CD8-positive, alpha-beta memory T cell (primary cell): ENCODE measurements at places on chromosomes 7 and 10.

- no peak for DNase-seq
These were observed 186.2 kb downstream of the REEP3 start for GRCh38 chr10:63707254-63707910.

- DNase-seq: no peak
These were observed 232.9 kb upstream of the CCDC6 start for GRCh38 chr10:60139290-60139689.

- DNase-seq: no peak
These were observed 98.8 kb downstream of the HECW1 start for GRCh38 chr7:43211286-43211685.

GRCh38 chr7:105218215-105218614 is 170.5 kb downstream of the SRPK2 start:
- DNase-seq: no peak

DNA sequence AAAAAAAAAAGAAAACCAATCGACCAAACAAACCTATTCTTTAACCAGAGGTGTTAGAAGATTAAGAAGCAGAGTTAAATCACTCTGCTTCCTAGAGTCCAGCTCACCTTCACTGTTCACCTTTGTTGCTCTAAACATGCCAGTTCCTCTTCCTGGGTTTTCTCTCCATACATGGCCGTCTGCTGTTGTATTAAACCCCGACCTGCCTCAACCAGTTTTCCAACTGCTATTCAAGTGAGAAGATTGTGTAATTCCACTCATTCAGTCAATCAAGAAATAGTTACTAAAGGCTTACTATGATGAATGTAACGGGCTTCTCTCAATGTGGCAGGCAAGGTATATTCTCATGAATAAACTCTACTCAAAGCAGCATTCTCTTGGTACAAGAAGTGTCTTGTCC is 8.8 kb downstream of the AASS start:
- DNase-seq: no peak

DNA sequence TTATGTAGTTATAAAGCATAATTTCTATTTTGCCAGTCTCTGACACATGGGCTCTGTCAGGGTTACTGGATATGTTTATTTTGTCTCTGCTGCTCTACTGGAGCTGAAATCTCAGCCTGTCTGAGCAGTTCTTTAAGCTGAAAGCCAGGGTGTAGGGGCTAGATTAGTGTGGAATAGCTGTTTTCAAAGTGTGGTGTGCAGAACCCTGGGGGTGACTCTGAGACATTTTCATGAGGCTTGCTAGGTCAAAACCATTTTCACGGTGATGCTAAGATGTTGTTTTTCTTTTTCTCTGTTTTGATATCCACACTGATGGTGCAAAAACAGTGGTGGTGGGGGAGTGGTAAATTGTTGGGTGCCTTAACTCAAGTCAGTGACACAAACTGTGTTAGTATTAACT is 45.5 kb downstream of the CREM start:
- DNase-seq: no peak

DNA sequence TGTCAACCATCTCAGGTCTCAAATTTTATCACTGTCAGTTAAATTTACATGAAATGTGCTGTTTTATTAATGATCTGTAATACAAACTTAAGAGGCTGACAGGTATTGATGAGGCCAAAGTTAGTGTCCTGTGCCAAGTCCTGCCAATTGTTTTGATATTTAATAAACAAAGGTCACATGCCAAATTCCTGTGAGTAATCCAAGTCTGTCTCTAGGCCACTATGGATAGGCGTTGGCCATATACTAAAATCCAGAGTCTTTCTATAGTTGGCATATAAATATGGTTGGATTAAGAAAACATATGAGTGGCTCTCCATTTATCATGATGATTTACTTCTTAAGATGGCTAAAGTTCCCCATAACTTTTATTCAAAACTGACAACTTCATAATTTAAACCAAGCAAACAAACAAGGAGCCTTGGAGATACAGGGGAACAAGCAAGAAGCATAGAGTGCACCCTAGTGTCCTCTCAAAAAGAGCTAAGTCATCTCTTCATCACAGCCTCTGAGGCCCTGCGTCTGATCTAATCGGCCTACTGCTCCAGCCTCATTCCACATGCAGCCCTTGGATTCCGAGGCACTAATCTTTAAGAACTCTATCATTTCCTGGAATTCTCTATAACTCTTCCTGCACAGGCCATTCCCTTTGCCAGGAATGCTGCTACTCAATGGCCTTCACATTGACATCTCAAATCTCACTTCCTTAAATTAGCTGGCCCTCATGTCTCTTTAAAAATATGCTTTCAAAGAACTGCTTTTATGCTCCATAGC is 32.7 kb upstream of the NRCAM start:
- DNase-seq: no peak

DNA sequence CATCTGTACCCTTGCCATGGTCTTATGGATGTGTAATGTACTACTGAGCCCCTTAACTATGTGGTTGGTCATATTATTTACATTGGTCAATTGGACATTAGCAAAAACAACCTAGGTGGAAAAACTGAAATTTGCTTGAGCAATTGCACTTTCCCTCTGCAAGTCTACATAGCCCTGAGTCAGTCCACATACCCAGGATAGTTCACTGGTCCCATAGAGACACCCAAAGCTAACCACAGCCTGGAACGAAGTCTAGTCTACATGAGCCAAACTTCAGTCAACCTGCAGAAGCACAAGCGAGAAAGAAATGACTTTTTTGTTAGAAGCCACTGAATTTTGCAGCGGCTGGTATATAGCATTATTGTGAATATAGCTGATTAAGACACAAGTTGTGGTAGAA is 37.6 kb upstream of the COL1A2 start:
- no peak for DNase-seq

GRCh38 chr10:98262571-98262970 is 5.4 kb downstream of the LOXL4 start:
- no peak for DNase-seq

DNA sequence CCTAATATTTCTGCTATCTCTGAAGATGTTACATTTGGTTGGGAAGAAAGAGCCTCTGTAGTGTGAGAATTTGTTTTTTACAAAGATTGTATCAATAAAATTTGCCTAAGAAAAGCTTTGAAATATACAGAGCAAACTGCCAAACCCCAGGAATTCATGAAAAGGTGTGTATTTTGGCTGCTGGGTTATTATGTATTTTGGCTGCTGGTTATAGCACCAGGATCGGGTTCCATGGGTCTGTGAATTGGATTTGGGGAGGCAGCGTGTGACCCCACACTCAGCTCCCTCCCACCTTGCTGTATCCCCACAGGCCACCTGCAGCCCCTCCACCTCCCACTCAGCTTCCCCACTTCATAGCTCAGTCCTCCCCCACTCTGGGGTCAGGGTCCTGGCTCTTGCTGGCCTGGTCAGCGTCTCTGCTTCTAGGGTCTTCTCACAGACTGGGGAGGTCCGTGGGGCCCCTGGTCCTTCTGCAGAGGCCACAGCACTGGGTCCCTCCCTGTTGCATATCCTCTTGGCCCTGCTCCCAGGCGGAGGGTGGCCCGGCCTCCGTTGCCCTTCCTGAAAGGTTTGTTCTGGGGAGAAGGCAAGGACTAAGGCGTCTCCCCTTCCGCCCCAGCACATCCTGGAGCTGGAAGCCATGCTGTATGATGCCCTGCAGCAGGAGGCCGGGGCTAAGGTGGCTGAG is 24.0 kb upstream of the DPYSL4 start:
- no peak for DNase-seq

GRCh38 chr10:75857896-75858295 is 426.5 kb downstream of the LRMDA start:
- no peak for DNase-seq

- no peak for DNase-seq
These were observed 33.3 kb upstream of the PON1 start for GRCh38 chr7:95357623-95358022.

DNA sequence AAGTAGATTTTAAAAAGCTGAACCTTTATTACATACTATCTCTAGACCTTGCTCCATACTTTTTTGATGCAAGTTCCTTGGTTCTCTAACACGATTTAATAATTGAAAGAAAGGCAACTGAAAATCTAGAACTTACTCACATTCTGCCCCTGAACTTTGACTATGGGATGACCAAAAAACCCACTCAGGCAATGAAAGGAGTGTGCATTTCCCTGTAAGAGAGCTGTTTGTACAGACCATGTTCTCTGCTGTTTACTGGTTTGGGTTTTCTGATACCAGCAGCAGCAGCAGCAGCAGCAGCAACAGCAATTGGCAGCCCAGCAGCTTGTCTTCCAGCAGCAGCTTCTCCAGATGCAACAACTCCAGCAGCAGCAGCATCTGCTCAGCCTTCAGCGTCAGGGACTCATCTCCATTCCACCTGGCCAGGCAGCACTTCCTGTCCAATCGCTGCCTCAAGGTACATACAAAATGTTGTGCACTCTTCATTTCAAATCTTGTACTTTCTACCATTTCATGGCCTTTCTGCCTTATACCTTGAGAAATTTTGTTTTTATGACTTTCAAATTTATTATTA is 216.7 kb downstream of the FOXP2 start:
- DNase-seq: no peak

- DNase-seq: no peak
These were observed 442.5 kb downstream of the KCNMA1 start for GRCh38 chr10:77195101-77195500.

GRCh38 chr10:15439341-15439842 is 68.3 kb upstream of the FAM171A1 start:
- DNase-seq: no peak

GRCh38 chr10:36050763-36051499 is 408.8 kb upstream of the FZD8 start:
- no peak for DNase-seq

- no peak for DNase-seq
These were observed 30.0 kb downstream of the GUSB start for GRCh38 chr7:65951837-65952578.

GRCh38 chr7:18890134-18890533 is 227.3 kb downstream of the TWIST1 start:
- no peak for DNase-seq

GRCh38 chr10:120630266-120630665 is 173.2 kb downstream of the PLPP4 start:
- DNase-seq: no peak

DNA sequence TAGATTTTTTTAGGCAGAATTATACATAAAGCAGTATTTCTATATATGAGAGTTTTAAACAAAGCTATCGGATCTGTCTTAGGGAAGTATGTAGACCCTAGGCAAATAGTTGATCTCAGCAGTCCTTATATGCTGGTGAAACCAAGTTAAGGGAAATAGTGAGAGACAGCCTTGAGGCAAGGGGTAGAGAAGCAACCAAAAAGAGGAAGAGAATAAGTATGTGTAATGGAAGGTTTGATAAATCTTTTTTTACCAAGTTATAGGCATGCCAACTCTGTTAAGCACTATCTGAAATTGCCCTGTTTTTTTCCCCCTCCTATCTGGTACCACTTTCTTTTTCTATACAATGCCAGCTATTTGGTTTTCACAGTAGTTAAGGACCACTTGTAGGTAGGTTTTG is 19.9 kb downstream of the SPAG6 start:
- DNase-seq: no peak

DNA sequence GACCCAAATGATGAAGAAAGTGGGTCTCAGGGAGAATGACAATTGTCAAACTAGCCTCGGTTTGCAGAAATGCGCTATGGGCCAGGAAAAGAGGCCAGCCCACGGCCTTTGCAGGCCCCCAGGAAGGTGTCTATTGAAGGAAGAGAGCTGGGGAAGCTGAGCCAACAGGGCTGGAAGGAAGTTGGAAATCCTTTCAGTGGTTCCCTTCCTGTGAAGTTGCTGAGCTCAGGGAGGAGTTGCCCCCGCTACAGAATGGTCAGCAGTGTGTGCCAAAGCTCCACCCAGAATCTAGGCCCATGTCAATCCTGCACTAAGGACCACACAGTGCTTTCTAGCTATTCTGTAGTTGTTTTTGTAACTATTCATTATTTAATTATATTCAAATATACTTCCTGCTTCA is 91.6 kb upstream of the ANLN start:
- DNase-seq: no peak

GRCh38 chr7:37990337-37990736 is 69.9 kb downstream of the EPDR1 start:
- no peak for DNase-seq

DNA sequence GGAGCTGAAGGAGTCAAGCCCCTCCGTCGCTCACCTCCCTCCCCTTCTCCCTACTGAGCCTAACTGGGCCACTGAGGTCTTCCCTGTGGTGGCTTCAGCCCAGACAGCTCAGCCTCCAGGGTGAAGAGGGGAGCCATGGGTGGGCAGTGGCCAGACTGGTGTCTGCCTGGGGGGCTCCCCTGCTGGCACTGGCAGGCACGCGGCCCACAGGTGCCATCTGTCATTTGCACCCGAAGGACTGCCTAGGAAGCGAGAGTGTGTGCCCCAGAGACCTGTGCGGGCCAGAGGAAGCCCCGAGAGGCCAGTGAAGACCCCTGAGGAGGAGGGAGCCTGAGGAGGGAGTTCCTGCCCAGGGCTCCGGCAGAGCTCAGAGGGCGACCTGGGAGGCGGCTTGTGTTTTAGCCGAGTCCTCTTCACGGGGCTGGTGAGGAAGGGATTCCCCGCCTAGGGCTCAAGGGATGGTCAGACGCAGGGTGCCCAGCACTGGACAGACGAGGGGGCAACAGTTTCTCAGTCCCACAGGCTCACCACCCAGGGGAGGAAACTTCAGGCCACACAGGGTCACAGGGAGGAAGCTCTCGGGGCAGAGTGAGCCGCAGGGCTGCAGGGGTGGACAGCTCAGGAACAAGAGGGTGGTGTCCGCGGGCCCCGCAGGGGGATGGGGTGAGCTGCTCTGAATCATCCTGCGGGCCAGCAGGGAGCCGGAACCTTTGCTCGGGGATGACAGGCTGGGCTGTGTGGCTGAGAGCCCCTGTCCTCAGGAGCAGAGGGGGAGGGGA is 76.2 kb upstream of the PPP2R2D start:
- no peak for DNase-seq

- DNase-seq: no peak
These were observed 64.5 kb downstream of the ADCYAP1R1 start for GRCh38 chr7:31116615-31117014.

- DNase-seq: no peak
These were observed 16.0 kb downstream of the TCAF1 start for GRCh38 chr7:143885951-143886350.

DNA sequence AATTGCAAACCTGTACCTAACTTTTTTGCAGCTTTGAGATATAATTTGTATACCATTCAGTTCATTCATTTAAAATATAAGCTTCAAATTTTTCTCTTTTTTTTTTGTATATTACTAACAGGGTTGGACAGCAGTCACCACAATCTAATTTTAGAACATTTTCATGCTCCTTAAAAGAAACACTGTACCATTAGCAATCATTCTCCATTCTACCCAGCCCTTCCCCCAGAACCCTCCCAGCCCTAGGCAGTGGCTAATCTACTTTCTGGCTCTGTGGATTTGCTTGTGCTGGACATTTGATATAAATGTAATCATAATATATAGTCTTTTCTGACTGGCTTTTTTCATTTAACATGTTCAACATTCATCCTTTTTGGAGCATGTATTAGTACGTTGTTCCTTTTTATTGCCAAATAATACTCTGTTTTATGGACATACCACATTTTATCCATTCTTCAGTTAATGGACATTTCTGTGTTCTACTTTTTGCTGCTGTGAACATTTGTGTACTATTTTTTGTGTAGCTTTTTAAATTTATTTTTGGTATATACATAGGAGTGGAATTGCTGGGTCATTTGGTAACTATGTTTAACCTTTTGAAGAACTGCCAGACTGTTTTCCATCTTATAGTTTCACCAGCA is 40.9 kb upstream of the ST7 start:
- DNase-seq: no peak
